ENCODE measurements at places on chromosomes 5 and 9.

GRCh38 chr5:116658141-116658540 lies 83.5 kb upstream of the SEMA6A start:
- no peak for DNase-seq

DNA sequence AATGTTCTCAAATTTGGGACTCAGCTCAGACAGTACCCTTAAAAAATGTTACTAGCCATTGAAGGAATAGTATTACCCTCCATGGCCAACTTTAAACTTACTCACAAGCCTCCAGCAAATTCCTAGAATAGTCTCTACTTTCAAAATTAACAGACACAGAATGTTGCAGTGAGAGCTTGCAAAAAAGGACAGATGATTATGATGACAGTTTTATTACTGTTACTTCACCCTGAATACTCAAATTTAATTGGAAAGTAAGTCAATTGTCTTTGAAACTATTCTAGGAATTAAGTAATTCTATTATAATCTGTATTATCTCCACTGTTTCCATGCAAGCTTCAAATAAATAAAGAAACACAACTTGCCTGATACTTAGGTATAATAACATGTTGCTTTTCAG lies 288.3 kb downstream of the SLF1 start:
- DNase-seq, result no peak

DNA sequence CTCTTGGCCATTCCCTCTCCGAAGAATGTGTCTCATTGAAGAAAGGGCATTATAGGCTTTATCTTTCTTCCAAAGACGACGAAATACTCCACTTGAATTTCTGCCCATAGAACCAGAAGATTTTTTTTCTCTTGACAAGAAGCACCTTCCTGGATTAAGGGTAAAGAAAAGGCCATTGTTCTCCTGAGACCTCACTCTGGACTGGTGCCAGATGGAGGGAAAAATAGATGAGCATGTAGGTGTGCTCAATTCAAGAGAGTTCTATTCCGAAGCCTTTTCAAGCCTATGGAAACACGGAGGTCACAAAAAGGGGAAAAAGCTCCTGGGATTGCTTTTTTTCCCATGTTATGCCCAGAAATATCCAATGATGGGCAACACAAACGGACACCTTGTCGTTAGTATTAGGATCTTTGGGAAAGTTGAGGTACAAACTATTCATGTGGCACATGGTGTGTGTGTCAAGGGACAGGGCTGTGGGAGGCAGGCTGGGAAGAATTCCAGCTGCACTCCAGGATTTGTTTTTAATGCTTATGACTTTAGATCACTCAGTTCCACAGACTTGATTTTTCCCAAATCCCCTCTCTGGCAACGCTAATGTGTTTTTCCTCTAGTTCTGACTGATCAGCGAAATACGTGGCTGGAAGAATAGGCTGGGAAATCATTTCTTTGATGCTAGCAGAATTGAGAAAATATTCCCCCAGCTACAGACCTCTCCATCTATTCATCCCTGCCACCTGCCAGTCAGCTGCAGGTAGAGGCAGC lies 89.9 kb downstream of the SIL1 start:
- DNase-seq, result no peak

DNA sequence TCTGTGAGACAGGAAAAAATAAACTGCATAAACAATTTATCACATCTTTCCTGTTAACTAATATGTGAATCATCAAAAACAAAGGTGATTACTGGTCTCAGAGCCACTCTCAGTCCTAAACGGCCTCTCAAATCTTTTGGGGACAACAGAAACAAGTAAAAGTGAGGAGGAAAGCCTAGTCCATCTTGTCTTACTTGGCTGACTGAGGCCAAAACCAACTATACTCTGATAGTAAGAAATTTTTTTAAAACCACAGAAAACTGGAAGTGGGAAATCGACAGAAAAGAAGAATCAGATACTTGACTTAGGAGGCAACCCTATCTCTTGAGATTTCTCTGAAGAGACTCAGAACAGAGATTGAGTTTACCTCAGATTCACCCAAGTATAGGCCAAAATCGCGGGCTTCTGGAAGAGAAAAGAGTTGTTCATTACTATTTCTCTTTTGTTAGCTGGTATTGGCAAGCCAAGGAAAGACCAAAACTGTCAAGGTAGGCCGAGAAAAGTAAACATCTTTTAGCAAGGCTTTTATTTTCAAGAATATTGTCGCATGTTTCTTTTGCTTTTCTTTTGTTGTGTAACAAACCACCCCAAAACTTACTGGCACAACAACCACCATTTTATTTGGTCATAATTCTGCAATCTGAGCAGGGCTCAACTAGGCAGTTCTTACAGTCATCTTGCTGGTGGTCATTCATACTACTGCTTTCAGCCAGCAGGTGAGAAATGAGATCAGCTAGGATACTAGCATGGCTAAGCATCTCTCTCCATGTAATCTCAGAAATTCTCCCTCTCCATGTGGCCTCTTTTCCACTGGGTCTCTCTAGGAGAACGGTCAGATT lies 46.1 kb downstream of the RFX3 start:
- no peak for DNase-seq

DNA sequence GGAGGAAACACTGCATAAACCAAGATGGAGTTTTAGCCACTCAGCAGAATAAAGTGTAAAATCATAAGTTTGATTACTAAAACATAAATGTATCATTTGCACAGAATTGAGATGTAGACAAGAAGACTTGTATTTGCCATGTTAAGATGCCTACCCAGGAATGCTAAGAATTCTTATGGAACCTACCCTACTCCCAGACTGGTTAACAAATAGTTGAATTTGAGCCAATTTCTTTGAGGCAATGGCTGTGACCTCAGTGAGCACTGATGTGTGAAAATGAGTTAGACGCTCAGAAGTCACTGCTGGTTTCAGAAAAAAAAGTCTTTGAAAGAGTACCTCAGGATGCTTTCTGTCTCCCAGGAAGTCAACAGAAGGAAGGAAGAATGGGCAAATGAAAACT lies 95.6 kb downstream of the ESM1 start:
- no peak for DNase-seq

GRCh38 chr9:99430301-99430700 lies 208.2 kb downstream of the SEC61B start:
- DNase-seq, result no peak

GRCh38 chr9:93151097-93151784 lies 17.2 kb upstream of the NINJ1 start:
- no peak for DNase-seq

- DNase-seq, result no peak
Measured at GRCh38 chr9:125460883-125461635, 199.4 kb downstream of the GAPVD1 start.

- DNase-seq, result no peak
Measured at GRCh38 chr5:109921735-109922380, 232.1 kb downstream of the MAN2A1 start.

DNA sequence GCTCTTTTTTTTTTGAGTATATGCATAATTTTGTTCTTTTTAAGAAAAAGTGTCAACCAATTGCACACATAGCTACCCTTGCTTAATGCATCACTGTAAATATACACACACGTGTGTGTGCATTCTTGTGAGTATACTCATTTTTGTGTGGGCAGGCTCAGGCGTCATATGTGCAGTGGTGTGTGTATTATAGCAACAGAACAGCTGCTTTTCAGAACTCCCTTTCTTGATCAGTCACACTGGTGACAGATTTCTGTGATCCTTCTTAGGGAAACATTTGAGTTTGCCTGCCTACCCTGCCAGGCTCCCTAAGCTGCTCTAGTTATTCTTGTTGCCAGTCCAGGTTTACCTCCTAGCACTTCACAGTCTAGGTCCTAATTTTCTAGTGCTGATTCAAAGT lies 287.0 kb upstream of the SEMA6A start:
- DNase-seq, result no peak

- DNase-seq, result peak; percentile 53
Measured at GRCh38 chr5:10354048-10354872, 765 bp downstream of the MARCHF6 start.

- no peak for DNase-seq
Measured at GRCh38 chr5:180862645-180863044, 1.6 kb upstream of the ZFP62 start.

DNA sequence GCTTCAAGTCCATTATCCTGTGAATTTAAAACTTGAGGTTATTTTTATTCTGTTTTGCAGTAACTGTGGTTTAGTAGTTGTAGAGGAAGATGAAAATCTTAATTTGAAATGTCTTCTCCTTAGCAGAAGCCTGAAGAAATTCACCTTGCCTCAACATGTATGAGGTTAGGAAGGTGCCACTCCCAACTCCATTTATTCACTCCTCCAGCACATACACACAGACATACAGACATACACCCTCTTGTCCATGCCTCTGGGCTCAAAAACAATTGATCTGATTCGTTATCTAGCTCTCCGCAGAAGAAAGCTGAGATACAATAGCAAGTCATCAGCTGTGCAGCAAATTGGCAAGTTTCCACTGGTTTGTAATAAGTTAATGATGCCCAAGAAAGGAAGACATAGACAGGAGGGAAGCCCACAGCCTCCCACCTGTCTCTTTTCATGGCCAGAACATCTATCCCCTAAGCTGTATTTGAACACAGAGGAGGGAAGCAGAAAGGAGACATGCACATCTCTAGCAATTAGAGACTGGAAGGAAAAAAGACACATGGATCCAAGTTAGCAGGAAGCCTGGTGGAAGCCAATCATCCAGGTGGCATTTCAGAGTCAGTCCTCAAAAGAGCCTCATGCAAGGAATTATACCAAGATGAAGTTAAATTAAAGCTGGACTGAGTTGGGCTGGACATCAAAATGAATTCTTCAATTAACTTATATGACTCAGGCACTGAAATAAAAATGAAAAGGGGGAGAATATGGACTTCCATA lies 257.9 kb downstream of the ASTN2 start:
- no peak for DNase-seq

DNA sequence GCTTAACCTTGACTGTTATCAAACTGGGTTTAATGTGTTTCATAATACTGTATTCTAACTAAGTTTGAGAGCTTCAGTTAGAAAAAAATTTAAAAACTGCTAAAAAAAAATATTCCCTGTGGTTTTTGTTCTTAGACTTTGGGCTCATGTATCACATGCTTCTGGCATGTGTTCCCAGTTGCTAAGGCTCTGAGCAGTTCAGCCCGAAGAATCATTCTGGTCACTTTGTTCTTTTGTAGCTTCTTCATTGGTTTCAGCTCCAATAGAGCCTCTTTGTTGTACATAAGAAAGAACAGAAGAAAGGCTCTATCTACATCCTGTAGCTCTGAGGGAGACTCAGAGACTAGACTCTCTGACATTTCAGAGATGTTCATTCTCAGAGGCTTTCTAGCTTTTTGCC lies 25.6 kb downstream of the KCNN2 start:
- DNase-seq, result no peak

DNA sequence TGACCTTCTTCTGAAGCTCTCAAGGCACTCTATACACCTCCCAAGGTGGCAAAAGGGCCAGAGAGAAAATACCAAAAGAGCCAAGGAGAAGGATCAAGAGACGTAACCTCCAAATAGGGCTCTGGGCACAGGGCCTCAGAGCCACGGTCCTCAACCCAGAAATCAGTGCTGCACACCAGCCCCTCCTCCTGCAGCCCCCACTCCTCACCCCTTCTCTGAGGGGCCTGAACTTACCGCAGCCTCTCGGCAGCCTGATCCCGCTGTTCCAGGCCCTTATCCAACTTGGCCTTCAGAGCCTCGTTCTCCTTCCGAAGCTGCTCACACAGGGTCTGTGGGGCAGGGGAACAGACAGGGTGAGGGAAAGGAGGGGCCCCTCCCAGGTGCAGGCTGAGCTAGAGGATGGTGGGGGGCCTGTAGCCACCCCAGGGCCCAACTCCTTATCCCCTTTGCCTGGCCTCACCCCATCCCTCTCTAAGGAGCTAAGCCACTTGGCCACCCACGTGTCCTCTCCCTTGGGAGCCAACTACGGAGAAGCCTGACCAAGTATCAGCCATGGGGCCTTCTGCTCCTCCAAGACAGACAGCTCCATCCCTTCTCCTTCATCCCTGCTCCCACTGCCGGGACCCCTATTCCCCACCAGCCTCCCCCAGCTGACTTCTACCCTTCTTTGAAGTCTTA lies 28.8 kb downstream of the TNIP1 start:
- DNase-seq, result no peak

- no peak for DNase-seq
Measured at GRCh38 chr9:34452568-34452967, 5.8 kb downstream of the FAM219A start.

DNA sequence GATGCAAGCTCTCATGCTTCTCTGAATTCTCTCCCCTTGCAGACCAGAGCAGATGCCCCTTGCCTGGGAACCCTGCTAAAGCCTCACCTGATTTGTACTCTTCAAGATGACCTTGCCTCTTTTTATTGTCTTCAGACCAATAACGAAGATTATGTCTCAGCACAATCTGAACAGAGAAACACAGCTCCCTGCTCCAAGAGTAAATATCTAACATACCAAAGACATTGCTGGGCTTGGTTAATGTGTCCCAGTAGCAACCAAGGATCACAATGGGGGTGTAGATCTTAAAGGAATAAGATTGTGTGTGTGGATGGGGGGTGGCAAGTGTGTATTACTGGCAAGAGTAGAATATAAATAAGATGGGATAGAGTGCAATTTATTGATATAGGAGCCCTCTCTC lies 67.6 kb upstream of the LHFPL2 start:
- no peak for DNase-seq

Data from KBM-7 (cell line).